ENCODE measurements at places on chromosomes 16 and 17.

DNA sequence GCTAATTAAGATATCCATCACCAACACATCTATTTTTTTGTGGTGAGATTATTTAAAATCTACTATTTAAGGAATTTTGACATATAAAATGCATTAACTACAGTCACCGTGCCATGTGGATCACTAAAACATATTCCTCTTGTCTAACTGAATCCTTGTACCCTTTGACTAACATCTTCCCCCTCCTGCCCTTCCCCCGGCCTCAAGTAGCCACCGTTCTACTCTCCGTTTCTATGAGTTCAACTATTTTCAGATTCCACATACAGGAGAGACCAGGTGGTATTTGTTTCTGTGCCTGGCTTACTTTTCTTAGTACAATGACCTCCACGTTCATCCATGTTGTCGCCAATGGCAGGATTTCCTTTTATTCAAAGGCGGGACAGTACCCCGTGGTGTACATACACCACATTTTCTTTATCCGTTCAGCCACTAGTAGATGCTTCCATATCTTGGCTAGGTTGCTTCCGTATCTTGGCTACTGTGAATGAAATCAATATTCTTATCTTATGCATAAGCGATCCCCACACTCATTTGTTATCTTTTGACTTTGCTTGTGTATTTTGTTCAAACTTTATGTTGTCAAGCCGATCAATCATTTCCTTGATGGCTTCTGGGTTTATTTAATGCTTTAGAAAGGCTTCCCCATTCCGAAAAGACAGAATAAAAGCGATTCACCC is 134.7 kb downstream of the KCNJ12 start:
- DNase-seq = no peak

DNA sequence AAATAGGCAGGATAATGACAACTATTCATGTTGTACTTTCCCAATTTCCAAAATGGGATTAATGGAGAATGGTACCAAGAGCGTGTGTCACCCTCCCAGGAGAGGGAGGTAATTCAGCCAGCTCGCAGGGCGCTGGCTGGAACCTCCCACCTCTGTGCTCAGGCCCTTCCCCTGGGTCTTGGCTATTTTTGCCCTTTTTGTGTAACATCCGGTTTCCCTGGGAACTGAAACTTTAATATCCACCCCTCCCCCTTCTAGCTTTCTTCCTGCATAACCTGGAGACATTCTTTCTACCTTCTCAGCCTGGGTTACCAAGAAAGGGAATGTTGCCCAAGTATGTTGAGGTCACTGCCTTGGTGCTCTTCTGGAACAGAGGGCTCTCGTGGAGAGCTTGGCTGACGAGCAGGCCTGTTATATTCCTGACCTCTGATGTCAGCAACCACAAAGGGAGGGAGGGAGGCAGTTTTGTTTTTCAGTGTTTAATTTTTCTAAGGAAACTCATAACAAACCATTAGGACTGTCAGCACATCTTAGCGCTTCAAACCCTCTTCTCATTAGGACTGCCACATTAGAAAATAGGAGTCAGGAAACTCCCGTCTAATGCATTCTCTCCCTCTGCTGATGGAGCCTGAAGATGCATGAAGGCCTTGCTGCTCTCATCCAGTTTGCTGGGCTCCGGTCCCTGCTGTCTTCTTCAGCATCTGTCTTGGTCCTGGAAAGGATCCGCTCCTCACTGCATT is 25.6 kb downstream of the ITGB3 start:
- peak; percentile 99 for DNase-seq

DNA sequence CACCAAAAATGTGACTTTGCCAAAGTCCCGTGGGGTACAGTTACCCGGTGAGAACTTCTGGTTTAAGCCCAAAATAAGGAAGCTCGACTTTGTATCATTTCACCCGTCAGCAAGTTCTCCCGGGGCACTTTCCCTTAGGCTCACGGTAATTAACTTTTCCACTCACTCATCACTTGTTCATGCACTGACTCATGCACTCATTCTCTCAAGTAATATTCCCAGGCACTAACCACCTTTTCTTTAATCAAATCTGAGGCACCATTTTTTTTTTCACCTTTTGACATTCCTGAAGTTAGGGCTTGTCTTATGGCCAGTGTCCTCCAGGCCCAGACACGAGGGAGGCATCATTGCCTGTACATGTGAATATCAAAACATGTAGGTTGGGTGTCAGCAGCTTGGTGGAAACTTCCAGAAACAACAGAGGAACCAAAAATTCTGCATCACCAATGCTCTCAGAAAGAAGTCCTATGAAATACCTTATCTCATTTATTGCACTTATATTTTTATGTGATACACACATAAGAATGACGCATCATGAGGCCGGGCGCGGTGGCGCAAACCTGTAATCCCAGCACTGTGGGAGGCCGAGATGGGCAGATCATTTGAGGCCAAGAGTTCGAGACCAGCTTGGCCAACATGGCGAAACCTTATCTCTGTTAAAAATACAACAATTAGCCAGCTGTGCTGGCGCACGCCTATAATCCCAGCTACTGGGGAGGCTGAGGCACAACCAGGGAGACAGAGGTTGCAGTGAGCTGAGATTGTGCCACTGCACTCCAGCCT is 36.1 kb upstream of the ATP2C2 start:
- DNase-seq = peak; percentile 8

GRCh38 chr17:49590874-49591273 is 15.2 kb downstream of the NXPH3 start:
- no peak for DNase-seq

DNA sequence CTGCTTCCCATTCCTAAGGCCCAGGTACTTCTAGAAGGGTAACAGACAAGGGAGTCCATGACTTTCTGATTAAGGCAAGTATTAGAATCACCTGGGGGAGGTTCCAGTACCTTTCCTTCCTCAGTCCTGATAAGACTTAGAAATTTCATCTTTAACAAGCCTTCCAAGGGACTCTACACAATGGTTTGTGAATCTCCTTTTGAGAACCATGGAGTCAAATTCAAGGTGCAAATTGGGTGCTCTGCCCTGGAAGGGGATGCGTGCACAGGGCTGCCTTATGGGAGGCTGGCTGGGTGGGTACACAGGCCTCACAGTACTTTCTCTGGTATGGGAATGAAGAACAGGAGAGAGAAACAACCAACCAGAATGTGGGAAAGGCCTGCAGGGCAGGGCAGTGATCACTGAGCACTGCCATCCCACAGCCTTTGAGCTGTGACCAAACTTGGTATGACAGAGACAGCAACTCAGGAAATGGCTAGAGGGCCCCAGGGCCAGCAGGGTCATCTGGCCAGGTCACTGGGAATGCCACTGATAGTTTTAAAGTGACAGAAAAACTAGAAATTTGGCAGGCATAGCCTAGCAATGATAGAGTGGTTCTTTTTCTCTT is 3.6 kb upstream of the TMIGD1 start:
- DNase-seq = no peak

GRCh38 chr17:75996665-75997590 is 3.7 kb upstream of the CDK3 start:
- DNase-seq = peak; percentile 73

GRCh38 chr17:1716912-1717695 is 6.9 kb upstream of the TLCD2 start:
- peak; percentile 99 for DNase-seq

- no peak for DNase-seq
Measured at GRCh38 chr17:48751172-48751571, 22.6 kb upstream of the HOXB13 start.

GRCh38 chr16:74439685-74440084 is 18.4 kb upstream of the CLEC18B start:
- no peak for DNase-seq

DNA sequence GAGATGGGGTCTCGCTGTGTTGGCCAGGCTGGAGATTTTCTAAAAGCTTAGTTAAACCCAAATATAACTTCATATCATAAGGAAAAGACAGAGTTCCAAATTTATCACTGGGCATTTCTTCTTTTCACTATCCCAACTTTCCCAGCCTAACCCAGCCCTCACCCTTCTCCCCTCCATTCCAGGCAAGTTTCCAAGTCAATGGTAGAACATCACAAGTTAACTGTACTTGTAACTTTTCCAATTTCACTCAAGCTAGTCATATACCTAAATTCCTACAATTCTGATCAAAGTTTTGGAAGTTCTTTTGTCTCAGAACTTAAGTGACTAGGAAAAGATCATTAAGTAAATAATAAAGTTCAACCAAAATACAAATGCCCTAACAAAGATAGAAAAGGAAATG is 61.2 kb downstream of the USP32 start:
- peak; percentile 36 for DNase-seq

DNA sequence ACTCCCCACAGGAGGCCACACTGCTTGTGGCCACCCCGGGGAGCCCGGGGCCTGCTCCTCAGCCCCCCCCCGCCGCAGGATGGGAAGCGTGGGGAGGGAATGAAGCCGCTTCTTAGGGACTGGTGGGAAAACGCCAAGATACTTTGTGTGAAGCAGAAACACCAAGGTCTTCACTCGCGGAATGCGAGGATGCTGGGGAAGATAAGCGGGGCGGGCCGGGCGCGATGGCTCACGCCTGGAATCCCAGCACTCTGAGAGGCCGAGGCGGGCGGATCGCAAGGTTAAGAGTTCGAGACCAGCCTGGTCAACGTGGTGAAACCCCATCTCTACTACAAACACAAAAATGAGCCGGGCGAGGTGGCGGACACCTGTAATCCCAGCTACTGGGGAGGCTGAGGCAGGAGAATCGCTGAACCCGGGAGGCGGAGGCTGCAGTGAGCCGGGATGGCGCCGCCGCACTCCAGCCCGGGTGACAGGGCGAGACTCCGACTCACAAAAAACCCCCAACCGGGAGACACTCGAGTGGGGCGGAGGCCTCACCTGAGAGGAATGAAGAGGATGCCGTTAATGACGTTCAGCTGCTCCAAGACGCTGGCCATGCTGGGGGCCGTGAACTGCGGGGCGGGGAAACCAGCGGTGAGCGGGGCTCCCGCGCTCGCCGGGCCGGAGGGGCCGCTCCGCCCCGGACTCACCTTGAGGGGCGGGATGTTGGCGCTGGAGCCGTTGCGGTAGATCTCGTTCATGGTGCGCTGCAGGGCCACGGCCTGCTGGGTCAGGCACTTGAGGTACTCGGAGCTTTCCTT is 20.3 kb downstream of the CLUH start:
- no peak for DNase-seq

DNA sequence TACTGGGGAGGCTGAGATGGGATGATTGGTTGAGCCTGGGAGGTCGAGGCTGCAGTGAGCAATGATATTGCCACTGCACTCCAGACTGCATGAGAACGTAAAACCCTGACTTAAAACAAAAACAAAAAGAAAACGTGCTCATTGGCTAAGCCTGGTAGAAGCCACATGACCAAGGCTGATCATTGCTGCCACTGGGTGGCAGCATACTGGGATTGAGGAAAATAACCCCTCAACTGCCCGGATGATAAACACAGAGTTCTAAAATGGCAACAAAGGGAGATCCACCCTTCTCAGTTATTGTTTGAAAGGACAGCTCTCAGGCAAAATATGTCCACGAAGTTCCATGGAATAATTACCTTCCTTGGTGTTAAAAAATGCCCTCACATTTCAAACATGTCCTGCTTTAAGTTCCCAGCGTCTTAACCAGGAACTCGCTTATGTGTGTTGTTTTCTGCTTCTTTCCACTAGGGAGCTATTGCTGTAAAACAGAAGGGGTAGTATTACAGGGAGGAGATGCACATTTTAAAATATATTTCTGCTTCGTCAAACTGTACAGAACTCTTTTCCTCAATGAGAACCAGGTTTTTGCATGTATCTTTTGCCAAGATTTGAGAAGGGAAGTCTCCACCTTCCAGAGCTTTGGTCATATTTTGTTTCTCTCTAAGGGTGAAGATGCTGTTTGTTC is 675.3 kb downstream of the MAF start:
- no peak for DNase-seq

GRCh38 chr16:5252791-5253190 is 155.2 kb upstream of the EEF2KMT start:
- no peak for DNase-seq

- DNase-seq = no peak
Measured at GRCh38 chr17:42438600-42439567, 15.8 kb upstream of the CAVIN1 start.

DNA sequence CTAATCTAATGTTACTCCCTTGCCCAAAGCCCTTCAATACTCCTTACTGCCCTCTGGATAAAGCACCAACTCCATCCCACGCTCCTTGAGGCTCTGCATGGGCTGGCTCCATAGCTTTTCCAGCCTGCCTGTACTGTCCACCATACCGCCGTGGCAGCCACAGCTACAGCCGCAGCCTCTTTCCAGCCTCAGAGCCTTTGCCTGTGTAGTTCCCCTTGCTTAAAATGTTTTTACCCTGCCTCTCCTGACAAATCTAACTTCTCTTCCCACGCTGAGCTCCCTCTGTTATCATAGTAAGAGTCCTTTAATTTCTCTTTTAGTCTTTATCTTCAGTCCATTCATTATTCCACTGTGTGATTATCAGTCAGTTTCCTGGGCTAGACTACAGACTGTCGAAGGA is 22.0 kb downstream of the TEX14 start:
- DNase-seq = no peak

- DNase-seq = no peak
Measured at GRCh38 chr17:54177606-54178308, 355.0 kb downstream of the KIF2B start.

DNA sequence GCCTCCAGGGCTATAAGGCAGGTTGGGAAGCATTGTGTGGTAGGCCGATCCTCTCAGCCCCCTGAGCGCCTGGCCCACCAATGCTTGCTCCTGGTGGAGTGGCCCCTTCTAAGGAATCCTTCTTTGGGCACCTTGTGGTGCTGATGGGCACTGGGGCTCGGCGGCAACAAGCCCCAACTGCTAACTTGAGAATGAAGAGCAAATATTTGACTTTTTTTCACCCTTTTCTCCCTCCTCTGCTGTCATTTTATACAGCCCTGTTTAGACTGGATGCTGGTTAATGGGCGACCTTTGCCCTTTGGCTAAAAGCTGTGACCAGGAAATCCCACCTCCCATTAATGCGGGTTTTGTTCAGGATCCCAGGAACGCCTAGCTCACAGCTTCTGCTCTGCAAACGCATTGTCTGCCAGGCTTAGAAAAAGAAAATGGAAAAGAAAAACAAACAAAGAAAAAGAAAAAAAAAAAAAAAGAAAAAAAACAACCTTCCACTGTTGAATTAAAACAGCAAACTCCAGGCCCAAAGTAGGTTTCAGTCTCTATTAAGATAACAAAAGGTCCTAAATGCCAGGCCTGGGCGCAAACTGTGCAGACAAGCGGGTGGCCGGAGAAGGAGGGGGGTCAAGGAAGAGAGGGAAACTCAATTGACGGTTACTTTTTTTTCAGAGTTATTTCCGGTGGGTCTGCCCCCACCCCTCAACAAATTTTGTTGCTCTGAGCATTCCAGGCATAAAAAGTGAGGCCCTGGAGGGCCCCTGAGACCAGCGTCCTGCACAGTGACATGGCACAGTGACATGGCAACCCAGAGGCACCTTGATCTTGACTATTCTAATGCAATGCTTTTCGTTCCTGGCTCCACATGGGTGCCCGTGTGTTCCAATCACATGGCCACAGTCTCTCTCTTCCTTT is 301.4 kb downstream of the MAF start:
- DNase-seq = no peak

DNA sequence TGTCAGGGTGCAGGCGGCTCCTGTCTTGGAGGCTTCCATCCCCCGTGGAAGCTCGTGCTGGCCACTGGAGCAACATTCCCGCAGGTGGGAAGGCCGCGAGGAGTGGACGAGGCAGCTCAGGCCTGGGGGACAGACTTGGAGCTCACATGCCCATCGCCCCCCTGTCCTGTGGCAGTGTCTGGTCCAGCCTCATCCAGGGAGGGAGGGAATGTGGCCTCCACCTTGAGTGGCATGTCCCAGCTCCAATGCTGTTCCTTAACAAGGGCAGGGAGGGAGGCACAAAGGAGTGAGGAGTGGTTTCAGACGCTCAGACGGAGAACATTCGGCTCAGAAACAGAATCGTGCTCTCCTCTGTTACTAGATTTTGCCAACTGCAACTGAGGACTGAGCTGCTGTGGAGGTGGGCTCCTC is 159.4 kb upstream of the CHMP6 start:
- peak; percentile 79 for DNase-seq

GRCh38 chr17:49995055-49995738 is at the start of gene DLX3:
Gene DLX3, minus strand, starts transcription at chr17:49995224. Its CDS starts 226 bp downstream, at chr17:49994998.
- DNase-seq = peak; percentile 55

All from fibroblast of skin of right biceps (primary cell).